ENCODE measurements at places on chromosomes 4 and X. TPM values are rescaled to one million over a fixed set of nuclear protein-coding genes. Genes with fewer than 3 reads are reported as not detected.

The LRP2BP gene
- total RNA-seq = 1.4 TPM

The C1QTNF7 gene
- total RNA-seq = 0.72 TPM

The INTS6L gene
- 4.4 TPM for total RNA-seq

DNA sequence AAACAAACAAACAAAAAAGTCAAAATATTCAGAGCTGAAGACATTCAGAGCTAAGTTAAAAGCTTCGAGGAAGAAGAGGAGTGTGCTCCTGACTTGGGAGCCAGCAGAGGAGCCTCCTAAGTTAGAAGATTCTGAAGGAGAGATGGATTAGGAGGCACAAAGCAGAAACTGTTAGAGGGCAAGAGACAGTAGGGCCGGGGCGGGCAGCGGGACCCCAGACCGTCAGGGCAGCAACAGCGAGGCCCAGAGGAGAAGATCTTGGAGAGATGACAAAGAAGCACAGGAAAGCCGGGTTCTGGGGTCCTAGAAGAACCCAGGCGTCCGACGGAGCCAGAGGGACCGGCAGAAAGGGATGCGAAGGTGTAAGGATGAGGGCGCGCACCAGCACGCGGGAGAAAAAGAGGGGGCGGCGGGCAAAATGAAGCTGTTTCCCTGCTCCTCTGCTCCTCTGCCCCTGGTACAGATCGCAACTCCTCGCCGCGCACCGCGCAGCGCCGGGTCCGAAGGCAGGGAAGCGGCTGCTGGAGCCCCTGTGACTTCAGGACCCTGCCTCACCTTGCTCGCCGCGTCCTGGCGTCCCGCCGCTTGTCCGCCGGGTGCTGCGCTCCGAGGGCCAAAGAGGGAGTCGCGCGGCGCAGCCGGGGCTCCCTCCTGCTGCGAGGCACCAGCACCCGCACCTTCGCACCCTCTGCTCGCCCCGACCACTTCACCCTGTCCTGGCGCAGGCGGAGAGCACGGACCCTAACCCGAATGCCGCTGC is 477 bp downstream of the KLHL13 start:
- peak overlapping the region; percentile 72 for H3K4me3 ChIP-seq
- no peak overlapping the region for H3K27ac ChIP-seq
- H3K27me3 ChIP-seq = peaks cover 2% of the 10 kb centered on the region
- DNase-seq = no peak

- no peaks in the 10 kb centered on the region for H3K27me3 ChIP-seq
- DNase-seq = no peak
- no peak overlapping the region for H3K4me3 ChIP-seq
- peaks cover 4% of the 10 kb centered on the region for H3K4me1 ChIP-seq
- H3K27ac ChIP-seq = no peak overlapping the region
- H3K36me3 ChIP-seq = peaks cover 17% of the 10 kb centered on the region
Measured at GRCh38 chrX:24190500-24191156, 41.1 kb downstream of the ZFX start.

- no peaks in the 10 kb centered on the region for H3K27me3 ChIP-seq
- no peak overlapping the region for H3K4me3 ChIP-seq
- H3K27ac ChIP-seq = no peak overlapping the region
- no peak for DNase-seq
- H3K4me1 ChIP-seq = no peaks in the 10 kb centered on the region
Measured at GRCh38 chr4:5467111-5467510, 241.2 kb downstream of the EVC2 start.

- no peaks in the 10 kb centered on the region for H3K36me3 ChIP-seq
- H3K4me3 ChIP-seq = no peak overlapping the region
- H3K27me3 ChIP-seq = no peaks in the 10 kb centered on the region
- no peak for DNase-seq
Measured at GRCh38 chrX:52078131-52078530, 9.1 kb upstream of the MAGED4B start.

GRCh38 chrX:100424012-100424411 is 13.9 kb upstream of the PCDH19 start:
- H3K27me3 ChIP-seq = no peaks in the 10 kb centered on the region
- H3K4me1 ChIP-seq = no peaks in the 10 kb centered on the region
- DNase-seq = no peak

Data from osteoblast (primary cell).